Suprapubic skin (tissue), 4 donors: ENCODE measurements at places on chromosomes 16 and 17.

GRCh38 chr17:31549121-31549524 lies 157.6 kb downstream of the RAB11FIP4 start:
- DNase-seq = no peak

DNA sequence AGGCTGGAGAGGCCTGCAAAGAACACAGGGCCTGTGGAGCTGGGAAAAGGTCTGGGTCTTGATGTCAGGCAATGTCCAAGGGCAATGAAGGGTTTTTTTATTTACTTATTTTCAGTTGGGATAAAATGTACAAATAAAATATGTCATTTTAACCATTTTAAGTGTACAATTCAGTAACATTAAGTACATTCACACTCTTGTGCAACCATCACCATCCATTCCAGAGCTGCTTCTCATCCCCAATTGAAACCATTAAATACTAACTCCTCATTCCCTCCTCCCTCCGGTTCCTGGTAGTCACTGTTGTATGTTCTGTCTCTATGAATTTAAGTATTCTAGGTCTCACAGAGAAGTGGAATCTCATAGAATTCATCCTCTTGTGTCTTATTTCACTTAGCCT lies 444.7 kb downstream of the HS3ST3B1 start:
- no peak for DNase-seq

DNA sequence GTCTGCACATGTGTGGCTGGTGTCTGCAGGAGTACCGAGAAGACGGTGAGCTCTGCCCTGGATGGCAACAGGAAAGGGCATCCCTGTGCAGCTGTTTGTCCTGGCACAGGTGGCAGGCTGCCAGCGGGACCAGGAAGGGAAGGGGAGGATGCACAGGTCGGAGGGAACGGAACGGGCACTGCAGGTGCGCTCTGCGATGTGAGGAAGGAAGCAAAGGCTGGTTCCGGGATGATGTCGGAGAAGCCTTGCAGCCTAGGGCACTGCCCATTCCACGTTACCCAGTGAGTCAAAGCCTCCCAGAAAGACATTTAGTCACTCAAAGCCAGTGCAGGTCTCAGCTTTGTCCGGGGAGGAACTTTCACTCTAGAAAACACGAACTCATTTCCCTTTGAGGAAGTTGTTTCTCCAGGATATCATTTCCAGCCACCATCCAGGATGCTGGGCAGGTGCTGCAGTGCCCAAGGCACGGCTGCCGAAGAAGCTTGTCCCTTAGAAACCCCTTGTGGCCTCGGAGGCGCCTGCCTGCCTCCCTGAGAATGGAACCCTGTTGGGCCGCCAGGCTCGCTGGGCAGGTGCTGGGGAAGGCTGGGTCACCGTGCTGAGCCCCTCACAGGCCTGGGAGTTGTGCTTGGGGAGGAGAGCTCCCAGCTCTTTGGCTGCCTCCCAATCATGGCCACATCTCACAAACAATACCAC lies 4.5 kb upstream of the TMEM235 start:
- no peak for DNase-seq

- no peak for DNase-seq
Measured at GRCh38 chr17:10815319-10815718, 11.4 kb upstream of the TMEM238L start.

- no peak for DNase-seq
Measured at GRCh38 chr17:57965521-57966160, 10.4 kb upstream of the CUEDC1 start.

DNA sequence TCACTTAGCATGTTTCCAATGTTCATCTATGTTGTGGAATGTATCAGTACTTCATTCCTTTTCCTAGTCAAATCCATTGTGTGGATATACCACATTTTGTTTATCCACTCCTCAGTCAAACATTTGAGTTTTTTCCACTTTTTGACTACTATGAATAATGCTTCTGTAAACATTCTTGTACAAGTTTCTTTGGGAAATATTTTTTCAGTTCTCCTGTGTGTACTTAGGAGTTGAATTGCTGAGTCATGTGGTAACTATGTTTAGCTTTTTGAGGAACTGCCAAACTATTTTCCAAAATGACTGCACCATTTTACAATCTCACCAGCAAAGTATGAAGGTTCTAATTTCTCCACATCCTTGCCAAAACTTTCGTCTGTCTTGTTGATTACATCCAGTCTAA lies 223.7 kb upstream of the AXIN2 start:
- no peak for DNase-seq
